Stimulated activated CD4-positive, alpha-beta T cell treated with anti-CD3 and anti-CD28 coated beads, Interleukin-4, amount 100 ng/mL, for 24 hours (primary cell): ENCODE measurements at places on chromosomes 2 and 18.

GRCh38 chr2:176138526-176138922, 9.0 kb downstream of the HOXD8 start:
- DNase-seq, result no peak

DNA sequence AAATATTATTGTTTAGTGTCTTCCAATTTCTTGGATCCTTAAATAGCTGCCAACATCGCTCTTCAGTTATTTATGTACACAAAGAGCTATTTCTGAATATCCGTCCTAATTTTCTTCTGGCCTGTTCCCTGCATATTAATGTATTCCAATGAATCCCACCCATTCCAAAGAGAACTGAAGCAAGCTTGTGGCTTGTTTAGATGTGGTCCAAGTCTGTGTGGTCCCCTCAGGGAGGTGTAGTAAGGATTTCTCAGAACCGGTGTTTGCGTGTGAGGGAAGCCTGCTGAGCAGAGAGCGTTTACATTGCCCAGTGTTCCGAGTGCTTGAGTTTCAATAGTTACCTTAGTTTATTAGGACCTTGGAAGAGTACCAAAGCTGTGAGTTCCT, 25.1 kb upstream of the IL1R1 start:
- DNase-seq, result no peak

DNA sequence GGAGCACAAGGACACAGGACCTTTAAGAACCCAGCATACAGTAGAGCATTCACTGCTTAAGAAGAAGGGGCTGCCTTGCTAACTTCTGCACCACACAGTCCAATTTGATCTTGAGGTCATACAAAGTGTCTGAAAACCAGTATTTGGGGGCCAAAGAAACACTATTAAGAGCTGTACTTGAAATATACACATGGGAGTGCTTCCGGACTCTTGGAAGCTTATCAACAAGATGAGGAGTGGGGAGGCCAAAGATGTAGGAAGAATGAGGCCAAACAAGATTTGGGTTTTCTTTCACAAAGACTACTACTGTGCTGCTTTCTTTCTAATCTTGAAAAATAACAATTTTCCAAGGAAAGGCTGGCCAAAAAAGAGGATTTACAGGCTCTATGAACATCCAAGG, 24.8 kb upstream of the MALL start:
- DNase-seq, result no peak

DNA sequence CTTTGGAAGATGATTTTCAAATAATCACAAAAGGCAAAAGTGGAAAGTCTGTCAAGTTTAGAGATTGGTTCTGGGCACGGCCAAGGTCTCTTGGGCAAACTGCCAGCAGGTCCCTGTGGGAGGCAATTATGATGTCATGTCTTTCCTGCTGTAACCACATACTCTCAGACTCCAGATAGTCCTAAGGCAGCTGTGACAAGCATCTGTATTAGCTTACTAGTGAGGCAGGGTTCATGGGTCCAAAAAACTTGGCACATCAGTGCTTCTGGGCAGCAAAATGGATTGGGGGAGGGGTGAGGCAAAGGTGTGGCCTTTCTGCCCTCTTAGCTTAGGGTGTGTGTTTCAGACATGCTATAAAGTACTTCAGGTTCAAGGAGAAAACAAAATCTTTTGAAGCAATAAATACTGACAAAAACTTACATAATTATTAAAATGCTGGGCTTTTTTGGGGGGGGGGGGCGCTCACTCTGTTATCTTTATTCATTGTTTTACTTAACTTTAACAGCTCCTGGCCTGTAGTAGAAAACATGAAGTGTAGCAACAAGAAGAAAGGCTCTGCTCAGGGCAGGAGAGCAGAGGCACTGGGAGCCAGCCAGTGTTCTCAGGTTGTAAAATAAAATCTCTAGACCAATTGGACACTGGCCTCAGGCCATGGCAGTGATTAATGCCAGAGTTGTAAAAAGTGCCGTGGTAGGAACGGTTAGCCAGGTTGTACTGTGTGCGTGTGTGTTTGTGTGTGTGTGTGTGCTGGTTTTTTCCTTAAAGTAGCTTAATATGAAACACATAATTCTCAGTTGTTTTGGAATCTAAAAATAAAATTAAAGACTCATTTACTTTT, 14.3 kb upstream of the TANC1 start:
- peak; percentile 37 for DNase-seq

- no peak for DNase-seq
Measured at GRCh38 chr18:42950732-42951131, 164.8 kb downstream of the RIT2 start.

DNA sequence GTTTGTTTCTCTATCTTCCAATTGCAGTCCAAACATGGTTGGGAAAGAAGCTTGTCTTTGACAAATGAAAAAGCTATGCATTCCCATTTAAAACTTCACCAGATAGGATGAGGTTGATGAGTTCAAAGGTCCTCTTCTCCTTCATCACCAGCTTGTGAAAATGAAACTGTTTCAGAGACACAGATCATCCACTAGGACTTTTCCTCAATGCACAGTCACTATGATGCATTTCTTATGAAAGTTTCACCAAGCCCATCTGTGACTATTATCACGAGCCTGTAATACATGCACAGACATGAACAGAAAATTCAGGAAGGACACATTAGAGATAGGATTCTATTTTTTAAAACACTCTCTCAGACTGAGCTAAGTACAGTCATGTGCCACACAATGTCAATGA, 644.4 kb downstream of the PLCL1 start:
- DNase-seq, result no peak

GRCh38 chr2:10864251-10864650, 47.5 kb upstream of the KCNF1 start:
- DNase-seq, result no peak

DNA sequence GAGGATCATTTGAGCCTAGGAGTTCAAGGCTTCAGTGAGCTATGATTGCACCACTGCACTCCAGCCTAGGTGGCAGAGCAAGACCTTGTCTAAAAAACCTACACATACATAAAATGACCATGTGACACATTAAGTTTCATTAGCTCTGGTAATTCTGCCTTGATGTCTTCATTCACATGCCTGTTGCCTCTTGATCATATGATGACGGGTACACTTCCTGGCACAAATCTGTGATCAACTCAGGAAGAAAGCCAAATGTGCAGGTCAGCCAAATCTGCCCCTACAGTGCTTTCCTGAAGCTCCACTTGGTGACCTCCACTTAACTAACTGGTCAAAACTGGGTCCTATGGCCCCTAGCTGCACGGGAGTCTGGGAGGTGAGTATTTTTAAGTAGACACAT, 54.4 kb upstream of the B3GNT7 start:
- DNase-seq, result no peak

DNA sequence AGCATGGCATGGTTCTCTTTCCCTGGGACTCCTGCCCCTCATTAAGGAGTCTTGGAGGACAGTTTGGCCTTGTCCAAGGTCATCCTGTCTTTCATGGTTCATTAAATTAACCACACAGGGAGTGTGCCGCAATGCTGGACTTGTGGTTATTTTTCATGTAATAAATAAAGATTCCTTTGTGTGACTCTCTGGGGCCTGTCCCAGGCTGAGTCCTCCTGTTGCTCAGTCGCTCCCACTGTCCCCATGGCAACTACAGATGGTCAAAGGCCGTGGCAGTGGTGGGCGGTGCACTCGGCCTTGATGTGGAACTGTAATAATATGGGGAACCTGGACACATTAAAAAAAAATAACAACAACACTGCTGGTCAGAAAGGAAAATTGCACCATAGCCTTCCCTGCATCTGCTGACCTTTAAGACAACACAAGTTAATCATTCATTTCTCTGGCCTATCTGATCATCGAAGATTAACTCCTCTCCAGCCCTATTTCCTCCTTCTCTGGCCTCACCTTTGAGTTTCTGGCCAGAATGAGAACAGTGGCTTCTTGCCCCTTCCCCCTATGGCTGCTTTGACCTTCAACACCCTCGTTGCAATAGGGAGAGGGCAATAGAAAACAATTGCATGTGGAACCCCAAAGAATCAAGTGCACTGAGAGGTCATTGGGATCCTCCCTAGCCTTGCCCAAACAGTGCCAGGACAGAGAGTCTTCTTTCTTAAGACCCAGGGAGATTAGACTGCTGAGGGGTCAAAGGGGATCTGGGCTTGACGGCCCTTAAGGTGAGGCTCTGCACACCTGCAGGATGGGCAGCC, 44.7 kb downstream of the PSD4 start:
- DNase-seq, result no peak

DNA sequence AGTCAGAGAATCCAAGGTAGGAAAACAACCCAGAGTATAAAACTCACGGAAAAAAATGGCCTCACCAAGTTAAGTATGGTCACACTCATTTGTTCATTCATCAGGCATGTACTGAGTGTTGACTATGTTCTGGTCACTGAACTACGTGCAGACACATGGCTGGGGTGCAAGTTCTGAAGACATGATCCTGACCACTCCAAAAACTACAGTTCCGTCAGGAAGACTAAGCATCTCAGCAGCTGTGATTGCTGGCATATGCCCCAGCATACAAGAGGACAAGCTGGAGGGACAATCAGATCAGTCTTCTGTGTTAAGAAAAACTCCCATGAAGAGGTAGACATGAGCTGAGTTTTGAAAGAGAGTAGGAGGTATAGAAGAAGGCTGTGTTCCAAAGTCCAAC, 72.8 kb downstream of the TCF4 start:
- no peak for DNase-seq

DNA sequence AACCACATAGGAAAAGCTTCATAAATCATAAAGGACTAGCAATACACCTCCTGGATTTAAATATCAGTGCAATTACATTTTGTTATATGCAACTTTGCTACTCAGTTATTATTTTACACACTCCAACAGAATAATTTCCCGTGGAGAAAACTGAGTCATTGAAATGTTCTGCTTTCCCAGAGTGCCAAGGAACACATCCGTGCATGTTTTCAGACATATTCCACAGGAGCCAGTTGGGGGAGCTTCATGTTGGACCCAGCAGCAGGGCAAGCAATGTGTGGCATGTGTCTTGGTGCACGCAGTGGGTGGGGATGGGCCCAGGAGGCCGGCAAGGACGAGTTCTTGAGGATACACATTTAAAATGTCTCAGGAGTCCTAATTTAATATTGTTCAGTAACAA, 14.4 kb upstream of the SMIM21 start:
- DNase-seq, result no peak

- DNase-seq, result no peak
Measured at GRCh38 chr2:100835006-100835659, 15.2 kb downstream of the NPAS2 start.

DNA sequence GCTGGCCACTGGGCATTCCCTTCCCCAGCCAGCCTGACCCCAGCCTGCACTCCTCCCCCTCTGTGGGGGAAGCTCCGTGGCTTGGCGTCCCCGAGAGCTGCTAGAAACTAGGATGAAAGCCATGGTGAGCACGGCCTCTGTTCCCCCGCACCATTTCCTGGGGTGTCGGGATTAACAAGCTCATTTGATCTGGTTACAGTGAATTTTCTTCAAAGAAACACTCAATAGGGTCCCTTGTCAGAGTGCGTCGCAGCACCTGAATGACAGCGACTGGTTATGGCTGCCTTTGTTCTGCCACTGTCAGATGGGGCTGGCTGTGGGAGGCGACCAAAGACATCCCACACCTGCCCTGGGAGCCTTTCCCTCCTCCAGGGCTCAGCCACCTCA, 7.7 kb upstream of the ALPI start:
- DNase-seq, result no peak

GRCh38 chr2:191314697-191315364, 69.6 kb downstream of the MYO1B start:
- DNase-seq, result no peak

GRCh38 chr18:79396431-79397246, 909 bp downstream of the NFATC1 start:
- peak; percentile 49 for DNase-seq
